Lower leg skin (tissue), 4 donors: ENCODE measurements at places on chromosomes 7 and 10. TPM values are rescaled to one million over a fixed set of nuclear protein-coding genes. Genes with fewer than 3 reads are reported as not detected.

- peak; percentile 14 for DNase-seq
Measured at GRCh38 chr10:69629897-69630650, at the start of gene FAM241B. Gene FAM241B (plus strand): TSS chr10:69630247. CDS start chr10:69631744, 1,497 bp downstream.

DNA sequence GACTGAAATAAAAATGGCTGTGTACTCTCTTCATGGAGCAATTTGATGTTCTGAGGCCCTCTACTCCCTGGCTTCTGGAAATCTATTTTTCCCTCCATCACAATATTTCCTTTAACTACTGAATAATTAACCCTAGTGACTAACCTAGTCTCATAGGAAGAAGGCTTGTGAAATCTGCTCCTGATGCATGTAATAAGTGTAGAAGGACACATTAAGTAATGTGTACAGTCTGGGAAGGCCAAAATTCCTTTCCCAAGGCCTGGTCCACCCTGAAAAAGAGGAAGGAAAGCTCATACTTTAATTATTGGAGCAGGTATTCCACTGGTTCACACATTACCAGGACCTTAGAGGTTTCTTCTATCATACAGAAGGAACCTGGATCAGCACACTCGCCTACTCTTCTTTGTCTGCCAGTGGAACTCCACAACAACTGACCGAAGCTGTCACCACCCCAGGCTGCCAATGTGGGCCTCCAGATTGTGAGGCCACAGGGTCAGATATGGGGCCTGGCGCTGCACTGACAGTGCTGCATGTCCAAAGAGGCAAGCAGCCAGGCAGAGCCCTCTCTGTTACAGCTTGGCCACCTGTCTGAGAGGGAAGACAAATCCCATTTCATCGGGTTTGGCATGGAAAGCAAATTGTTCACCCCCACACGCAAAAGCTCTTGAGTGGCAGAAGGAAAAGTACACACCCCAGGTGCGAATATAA is 54.4 kb upstream of the FAM133B start:
- no peak for DNase-seq

DNA sequence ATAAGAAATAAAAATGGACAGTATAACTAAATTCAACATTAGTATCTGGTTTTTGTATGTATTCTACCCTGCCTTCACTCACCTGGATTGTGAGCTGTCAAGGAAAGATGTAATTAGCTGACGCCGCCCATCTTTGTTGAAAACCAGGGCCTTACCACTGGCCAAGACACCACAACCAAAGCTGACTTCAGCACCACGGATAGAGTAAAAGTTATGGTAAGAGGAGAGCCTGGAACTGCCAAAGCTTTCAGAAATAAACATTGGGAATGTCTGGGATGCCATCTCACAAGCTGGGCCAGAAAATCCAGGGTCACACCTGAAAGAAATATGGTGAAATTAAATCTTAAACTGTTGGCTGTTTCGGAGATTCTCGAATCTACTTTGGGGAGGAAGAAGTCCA is 190.1 kb upstream of the SLC26A5 start:
- DNase-seq: no peak

- no peak for DNase-seq
Measured at GRCh38 chr7:128217030-128217805, 23.9 kb upstream of the LEP start.

- no peak for DNase-seq
Measured at GRCh38 chr10:51689536-51689935, 9.9 kb downstream of the CSTF2T start.

- no peak for DNase-seq
Measured at GRCh38 chr10:117544004-117544701, 1.6 kb downstream of the EMX2 start.

DNA sequence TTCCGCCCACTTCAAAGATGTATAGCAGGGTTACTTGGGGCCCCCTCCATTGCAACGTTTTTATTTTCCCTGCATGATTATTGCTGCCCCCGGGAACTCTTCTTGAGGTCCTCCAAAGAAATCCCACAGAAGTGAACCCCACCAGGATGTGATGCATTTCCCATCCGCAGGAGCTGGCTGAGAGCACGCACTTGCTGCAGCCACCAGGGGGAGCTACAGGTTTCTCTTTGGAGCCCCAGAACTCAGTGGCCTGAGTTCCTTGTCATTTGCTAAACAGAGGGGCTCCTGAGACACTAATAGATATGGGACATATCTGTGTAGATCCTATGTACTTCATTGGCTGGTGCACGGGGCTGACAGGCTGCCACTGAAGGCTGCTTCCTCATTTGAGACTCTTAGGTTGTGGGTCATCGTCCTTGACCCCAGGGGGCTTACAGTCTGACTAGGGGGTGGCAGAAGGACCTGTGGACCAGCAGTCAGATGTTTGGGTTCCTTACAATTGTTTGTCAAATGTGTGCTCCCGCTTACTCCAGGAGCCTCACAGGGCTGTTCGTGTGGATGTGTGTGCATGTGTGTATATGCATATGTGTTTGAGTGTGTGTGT is 52.3 kb upstream of the ENO4 start:
- peak; percentile 91 for DNase-seq

GRCh38 chr7:19145434-19146115 is 354 bp upstream of the FERD3L start:
- DNase-seq: no peak

DNA sequence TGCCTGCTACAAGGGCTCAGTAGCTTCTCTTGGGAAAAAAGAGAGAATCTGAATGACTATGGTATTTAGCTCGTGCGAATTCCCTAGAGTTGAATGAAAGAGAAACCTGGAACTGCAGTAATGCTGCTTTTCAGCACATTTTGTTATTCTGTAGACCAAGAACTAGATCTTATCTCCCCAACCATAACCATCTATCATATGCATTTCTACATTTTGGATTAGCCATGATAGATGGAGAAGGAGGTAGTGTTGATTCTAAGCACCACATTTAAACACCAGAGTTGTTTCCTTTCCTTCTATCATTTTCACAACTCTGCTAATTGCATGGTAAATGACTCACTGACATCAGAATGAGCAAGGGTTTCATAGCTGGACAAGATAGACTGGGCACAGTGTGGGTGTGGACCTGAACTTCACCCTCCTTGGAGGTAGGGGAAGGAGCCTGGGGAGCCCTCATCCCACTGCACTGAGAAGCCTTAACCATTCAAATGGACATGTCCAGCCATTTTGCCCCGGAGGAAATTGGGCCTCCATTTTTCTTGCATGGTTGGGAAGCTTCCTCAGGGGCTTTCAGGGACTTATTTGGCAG is 55.3 kb upstream of the BMPER start:
- no peak for DNase-seq

GRCh38 chr10:93220296-93221170 is 146.8 kb downstream of the CYP26A1 start:
- no peak for DNase-seq

DNA sequence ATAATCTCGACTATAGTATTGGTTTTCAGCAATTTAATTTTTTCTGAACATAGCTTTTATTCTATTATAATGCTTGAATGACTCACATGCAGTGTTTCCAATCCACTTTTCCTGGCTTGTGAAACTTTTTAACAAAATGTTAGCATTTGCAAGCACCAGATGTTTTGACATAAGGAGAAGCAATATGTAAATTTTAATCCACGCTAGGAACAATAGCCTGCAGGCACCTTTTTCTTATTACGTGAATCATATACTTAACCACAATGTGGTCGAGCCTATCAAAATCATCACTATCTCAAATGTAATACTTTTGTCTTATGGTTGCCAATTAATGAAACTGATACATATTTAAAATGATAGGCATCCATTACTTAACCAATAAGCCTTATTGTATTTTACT is 97.1 kb downstream of the TFEC start:
- no peak for DNase-seq

DNA sequence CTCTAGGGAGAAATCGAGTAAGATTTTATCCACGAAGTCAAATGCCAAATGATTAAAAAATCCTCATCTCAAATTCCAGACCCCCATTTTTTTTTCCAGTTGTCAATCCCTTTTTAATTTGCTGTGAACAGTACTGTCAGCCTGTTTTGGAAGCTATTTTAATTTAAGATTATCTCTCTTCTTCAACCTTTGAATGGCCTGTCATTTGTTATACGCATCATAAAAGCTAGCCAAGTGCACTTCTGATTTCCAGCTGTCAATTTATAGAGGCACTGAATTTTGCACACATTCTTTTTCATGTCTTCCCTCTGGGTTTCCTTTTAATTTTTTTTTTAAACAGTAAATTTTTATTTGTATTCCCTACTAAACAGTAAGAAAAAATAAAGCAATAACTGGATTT is 336.4 kb upstream of the HGF start:
- DNase-seq: no peak

- DNase-seq: no peak
Measured at GRCh38 chr7:24786306-24786705, 29.0 kb upstream of the GSDME start.

GRCh38 chr10:99917963-99918825 is 91.6 kb downstream of the DNMBP start:
- peak; percentile 81 for DNase-seq

GRCh38 chr7:158856883-158857668 is 718 bp downstream of the DYNC2I1 start:
- peak; percentile 32 for DNase-seq

GRCh38 chr7:33425395-33425794 is 296.0 kb downstream of the BBS9 start:
- no peak for DNase-seq

DNA sequence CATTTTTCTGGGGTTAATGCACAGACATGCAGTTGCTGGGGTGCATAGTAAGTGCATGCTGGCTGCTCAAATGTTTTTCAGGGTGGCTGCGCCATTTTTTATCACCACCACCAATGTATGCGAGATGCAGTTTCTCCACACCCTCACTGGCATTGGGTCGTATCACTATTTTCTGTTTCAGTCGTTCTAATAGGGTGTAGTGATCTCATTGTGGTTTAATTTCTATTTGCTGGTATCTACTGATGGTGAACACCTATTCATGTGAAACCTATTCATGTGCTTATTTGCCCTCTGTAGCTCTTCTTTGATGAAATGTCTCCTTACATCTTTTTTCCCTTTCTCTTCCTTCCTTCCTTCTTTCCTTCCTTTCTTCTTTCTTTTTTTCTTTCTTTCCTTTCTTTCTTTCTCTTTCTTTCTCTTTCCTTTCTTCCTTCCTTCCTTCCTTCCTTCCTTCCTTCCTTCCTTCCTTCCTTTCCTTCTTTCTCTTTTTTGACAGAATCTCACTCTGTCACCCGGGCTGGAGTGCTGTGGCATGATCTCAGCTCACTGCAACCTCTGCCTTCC is 84.3 kb downstream of the ELFN1 start:
- DNase-seq: no peak

DNA sequence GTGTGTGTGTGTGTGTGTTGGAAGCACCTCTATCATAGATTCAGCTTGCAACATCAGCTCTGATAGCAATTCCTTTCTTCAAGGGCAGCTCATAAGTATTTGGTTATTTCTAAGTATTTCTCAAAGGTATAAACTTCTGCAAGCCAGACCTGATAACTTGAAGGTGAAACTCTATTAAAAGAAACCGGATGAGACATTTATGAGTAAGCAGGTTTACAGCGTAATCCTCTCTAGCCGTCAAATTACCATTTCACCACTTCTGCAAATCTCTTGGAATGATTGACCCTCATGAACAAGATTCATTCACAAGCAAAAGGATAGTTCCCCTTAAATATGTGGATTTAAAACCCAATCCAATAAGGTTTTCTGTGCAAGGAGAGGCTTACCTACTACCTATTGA is 23.1 kb downstream of the PDE1C start:
- no peak for DNase-seq

- no peak for DNase-seq
Measured at GRCh38 chr7:12751764-12752163, 64.3 kb downstream of the ARL4A start.

GRCh38 chr7:18293759-18294158 is 201.8 kb upstream of the HDAC9 start:
- no peak for DNase-seq

DNA sequence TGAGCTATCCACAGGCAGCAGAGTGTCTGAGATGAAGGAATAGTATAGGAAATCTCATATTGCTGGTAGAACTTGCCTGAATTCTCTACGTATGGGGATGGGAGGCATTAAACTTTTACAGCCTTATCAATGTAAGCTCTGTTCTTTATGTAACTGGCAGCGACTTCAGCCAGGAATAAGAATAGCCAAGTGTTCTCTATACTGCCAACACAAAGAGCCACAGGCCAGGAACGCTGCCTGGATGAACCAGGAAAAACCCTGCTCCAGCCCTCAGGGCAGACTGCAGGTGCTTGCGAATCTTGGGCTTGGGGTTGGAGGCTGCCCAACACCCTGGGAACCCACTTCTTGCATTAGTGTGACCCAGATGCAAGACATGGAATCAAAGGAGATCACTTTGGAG is 6.1 kb upstream of the OLAH start:
- no peak for DNase-seq

GRCh38 chr7:31145339-31145738 is 93.2 kb downstream of the ADCYAP1R1 start:
- DNase-seq: no peak

DNA sequence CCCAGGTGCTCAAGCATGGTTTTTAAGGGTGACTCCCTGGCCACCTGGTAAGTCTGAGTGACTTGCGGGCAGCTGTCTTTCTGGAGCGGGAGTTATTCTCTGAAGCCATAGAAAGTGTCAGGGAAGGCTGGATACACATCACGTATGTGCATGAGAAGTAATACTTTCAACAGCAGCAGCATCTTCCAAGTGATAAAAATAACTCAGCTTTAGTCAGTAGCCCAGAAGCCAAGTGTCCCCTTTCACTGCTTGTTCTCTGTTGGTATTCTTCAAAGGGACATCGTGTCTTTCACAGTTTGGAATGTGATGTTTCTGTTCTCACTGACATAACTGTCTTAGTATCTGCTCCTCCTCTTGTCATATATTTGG is 97.6 kb downstream of the KIAA1217 start:
- DNase-seq: no peak

DNA sequence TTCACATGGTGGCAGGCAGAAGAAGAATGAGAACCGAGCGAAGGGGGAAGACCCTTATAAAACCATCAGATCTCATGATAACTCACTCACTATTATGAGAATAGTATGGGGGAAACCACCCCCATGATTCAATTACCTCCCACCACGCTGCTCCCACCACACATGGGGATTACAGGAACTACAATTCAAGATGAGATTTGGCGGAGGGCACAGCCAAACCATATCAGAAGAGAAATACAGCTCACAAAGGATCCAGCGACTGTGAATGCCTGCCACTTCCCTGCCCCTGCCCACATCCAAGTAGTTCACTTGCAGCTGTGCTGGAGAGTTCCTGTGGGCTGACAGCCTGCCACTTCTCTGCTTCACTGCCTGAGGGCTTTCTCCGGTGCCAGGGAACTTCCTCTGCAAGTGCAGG is 148.7 kb downstream of the C7orf25 start:
- DNase-seq: no peak

The ZNF853 gene
- 5.6 TPM for total RNA-seq

The TUBAL3 gene
- total RNA-seq: not detected

The GNGT1 gene
- not detected for total RNA-seq

The NOD1 gene
- total RNA-seq: 11.5 TPM

The MUC12 gene
- not detected for total RNA-seq

The COL26A1 gene
- total RNA-seq: not detected

The VSTM2A gene
- total RNA-seq: not detected

The AKR1C4 gene
- not detected for total RNA-seq

The DPP6 gene
- total RNA-seq: 1.6 TPM

The PIP4K2A gene
- 2.3 TPM for total RNA-seq

The LUC7L2 gene
- total RNA-seq: 56.7 TPM

The CTAGE15 gene
- 2.1 TPM for total RNA-seq

The NAT16 gene
- total RNA-seq: not detected

The NOM1 gene
- 26.4 TPM for total RNA-seq
